ENCODE measurements at places on chromosomes 13 and 19.

DNA sequence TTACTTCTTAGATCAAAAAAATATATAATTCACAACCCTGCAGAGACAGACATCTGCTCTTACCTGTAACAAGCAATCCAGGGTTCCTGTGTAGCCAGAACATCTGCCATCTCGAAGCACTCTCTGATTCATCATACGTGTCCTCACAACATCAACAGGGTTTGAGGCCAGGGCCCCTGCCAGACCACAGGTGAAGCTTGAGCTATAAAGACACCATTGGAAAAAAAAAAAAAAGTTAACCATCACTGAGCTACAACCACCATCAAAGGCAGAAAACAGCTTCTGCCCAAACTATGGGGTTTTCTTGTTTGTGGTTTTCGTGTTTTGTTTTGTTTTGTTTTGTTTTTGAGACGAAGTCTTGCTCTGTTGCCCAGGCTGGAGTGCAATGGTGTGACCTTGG is 19.3 kb downstream of the SLC25A30 start:
- no peak for DNase-seq

DNA sequence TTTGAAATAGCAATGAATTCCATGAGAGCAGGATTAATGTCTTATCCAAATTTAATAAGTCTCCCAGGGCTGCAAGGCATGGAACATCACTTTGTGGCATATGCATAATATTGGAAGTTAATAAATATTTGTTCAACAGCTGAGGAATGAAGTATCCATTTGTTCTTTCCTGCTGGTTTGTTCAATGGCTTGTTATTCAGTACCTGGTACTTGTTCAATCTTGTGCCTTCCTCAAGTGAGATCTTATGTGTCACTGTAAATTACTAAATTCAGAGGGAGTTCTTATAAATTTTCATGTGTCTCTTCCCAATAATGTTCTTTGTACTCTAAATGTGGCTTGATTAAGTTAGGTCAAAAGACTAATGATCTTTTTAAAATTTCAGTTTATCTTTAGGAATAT is 1105.5 kb upstream of the SPRY2 start:
- DNase-seq = no peak

DNA sequence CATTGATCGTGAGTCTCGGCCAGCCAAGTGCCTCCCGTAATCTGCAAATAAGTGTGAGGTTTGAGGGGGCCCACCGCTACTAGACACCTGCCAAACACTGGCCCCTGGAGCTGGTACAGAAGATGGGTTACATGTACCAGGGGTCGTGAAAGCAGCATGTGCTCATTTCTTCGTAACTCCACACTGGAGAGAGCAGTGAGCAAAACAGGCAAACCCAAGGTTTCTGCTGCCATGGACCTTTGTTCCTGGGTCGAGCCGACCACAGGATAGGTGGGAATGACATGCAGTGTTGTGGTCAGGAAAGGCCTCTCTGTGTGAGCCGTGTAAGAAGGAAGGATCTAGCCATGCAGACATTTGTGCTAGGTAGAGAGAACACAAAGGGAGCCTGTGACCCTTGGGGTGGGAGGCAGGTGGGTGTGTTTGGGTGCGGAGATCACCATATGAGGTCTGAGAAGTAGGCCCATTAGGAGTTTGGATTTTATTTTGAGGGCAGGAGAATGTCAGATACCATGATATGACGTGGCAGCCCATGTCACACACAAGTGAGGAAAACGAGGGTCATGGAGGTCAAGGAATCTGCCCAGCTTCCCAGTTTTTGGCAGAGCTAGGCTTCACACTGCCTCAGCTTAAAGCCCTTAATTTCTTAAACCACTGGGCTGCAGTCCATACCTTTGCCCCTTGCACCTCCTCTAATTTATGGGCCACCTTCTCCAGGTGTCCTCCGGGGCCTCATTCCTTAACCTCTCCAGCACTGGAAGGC is 919 bp downstream of the GTF3A start:
- no peak for DNase-seq

GRCh38 chr19:48629297-48629598 is 7.9 kb downstream of the DBP start:
- no peak for DNase-seq

DNA sequence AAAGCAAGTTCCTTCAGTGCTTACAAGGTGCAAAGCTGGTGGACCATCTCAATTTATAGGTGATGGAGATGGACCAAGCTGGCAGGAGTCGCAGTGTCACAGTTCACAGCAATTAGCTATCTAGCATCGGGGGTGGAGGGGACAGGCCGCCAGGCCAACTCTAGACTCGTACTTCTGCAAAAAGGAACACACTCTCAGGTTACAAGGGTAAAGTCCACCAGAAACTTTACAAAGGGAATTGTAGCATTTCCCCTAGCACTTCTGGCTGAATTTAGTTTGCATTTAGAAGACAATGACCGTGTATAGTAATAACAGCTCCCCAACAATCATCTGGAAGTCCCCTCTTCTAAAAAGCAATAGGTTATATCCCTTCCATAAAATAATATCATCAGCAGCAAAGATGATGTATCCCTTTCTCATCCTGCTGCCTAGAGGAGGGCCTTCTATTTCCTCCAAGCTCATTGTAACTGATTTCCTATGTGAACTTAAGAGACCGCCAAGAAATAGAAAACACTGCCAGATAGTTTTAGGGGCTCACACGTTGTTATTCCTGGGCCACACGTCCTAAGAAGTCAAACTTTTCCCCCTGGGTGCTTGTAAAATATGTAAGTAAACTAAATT is 8.5 kb upstream of the DOCK9 start:
- DNase-seq = no peak

- DNase-seq = no peak
Observed at GRCh38 chr13:101514695-101515275, 62.3 kb downstream of the ITGBL1 start.

GRCh38 chr19:19538061-19538784 is at the start of gene CILP2:
Gene CILP2, plus strand, starts transcription at chr19:19538265. Its CDS starts 85 bp downstream, at chr19:19538350.
- no peak for DNase-seq

- DNase-seq = no peak
Observed at GRCh38 chr19:38496603-38497487, 63.4 kb downstream of the RYR1 start.

DNA sequence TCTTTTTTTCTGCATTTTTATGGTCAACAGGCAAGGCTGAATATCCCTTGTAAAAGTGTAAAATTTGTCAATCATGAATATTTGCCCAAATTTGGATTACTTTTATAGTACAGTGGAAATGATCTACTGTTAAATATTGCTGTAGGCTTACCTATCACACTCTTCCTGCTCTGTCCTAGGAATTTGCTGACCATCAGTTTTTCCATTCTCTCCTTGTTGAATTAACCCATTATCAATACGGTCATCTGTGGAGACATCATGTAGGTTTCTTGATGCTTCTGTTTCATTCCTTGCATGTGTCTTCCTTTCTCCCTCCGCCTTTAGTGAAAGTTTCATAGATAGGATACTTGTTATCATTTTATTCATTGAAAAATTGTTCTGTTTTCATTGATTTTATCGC is 139.6 kb upstream of the TUBA3C start:
- no peak for DNase-seq

DNA sequence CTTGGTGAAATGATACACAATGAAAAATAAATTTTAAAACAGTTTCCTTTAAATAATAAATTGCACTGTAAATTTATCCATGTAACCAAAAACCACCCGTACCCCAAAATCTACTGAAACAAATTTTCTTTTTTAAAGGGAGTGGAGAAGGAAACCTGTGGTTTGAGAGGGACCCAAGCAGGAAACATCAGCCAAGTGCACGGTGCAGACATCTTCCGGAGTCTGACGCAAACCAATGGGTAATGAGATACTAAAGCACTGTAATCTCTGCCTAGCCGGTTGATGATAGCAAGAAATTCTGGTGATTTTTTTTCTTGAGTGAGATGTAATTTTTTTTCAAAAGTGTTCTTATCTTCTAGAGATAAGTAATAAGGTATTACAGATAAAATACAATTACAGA is 115.4 kb downstream of the ABCC4 start:
- no peak for DNase-seq

- DNase-seq = no peak
Observed at GRCh38 chr19:18718846-18719458, 35.5 kb downstream of the CRTC1 start.

DNA sequence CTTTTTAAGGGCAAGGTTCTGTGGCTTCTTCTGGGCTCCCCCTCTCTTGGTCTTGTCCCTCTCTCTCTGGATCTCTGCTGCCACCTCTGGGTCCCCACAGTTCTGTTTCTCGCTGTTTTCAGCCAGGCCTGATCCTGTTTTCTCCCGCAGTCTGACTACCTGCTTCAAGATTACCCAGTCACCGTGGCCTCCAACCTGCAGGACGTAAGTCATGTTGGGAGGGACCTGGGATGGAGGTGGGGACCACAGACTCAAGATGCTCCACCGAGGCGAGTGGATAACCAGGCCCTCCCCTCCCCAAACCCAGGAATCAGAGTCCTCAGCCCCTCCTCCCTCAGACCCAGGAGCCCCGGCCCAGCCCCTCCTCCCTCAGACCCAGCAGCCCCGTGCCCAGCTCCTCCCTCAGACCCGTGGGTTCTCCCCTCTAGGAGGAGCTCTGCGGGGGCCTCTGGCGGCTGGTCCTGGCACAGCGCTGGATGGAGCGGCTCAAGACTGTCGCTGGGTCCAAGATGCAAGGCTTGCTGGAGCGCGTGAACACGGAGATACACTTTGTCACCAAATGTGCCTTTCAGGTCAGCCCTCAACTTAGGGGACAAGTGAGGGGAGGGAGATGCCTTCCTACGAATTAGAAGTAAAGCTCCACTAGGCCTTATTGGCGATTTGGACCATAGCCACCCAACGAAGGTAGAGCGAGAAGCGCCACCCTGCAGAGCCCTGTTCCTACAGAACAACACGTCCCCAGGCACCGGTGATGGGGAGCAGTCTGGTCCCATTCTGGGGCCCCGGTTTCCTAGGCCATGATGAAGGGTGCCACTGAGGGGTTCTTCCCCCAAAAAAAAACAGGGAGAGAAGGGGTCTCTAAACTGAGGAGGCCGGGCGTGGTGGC is 2.2 kb downstream of the FLT3LG start:
- no peak for DNase-seq

DNA sequence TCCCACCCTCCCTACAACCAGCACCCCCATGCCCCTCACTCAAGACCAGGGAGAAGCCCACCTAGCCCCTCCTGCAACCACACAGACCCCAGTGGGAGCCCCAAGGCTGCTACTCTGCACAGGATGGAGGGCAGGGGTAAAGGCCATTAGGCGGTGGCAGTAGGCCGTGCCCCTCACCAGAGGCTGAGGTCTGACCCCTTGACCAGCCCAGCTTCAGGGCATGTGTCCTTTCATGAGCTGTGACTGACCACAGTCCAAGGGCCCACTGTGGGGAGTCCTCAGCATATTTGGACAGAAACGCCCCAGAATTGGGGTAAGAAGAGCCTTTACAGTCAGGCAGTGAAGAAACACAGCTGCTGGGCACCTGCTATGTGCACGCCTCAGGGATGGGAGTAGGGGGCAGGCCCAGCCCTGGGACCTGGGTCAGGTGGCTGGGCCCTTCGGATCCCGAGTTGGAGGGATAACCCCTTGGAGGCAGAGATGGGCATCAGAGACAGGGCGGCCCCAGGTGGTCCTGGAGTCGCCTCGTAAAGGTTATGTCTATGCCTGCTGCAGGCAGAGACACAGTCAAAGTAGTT is 1.7 kb upstream of the RPS5 start:
- DNase-seq = no peak
